Esophagus muscularis mucosa (tissue), 4 donors: ENCODE measurements at places on chromosomes 6 and 20. TPM values are rescaled to one million over a fixed set of nuclear protein-coding genes. Genes with fewer than 3 reads are reported as not detected.

- no peak for DNase-seq
Measured at GRCh38 chr20:42204109-42204660, 586.0 kb upstream of the CHD6 start.

GRCh38 chr6:137271245-137272183, 52.3 kb upstream of the IFNGR1 start:
- no peak for DNase-seq

GRCh38 chr6:6751619-6752023, 163.1 kb downstream of the LY86 start:
- DNase-seq = no peak

The POLR1H gene
- total RNA-seq = 12.9 TPM
